NCI-H2081 treated with DMSO at 0.1 percent for 48 hours (cell line): ENCODE measurements at places on chromosomes 7 and 10.

GRCh38 chr10:51743146-51743545, 43.8 kb upstream of the CSTF2T start:
- no peak for DNase-seq

DNA sequence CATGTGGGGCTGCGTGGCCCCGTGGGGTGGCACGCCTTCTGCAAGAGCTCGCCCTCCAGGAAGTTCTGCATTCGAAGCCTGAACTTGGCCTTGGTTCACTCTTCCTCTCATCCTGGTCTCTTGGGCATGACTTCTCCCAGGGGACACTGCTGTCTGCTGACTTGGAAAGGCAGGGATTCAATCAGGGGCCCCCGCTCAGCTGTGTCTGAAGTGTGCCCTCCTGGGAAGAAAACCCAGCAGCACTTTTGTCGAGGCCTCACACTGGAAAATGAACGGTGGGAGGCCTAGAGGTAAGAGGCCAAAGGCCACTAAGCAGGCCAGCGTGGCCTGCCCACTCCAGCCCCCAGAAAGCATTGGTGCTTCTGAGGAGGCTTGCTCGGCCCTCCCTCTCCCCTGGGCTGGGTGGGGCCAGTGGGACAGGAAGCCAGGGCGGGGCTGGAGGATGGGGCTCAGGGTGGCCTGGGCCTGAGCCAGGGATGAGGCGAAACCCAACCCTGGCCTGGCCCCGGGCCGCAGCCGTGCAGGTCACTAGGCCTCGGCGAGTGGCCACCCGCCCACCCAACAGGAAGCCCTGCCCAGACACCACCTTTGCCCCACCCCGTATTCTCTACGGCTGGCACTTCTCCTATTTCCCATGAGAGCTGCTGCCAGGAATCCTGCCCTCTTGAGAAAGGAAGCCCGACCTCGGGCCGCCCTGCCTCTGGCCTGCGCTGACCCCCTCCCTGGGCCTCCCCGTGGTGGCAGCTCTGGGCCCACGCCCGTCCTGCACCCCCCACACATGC, 81.1 kb downstream of the ZMIZ1 start:
- DNase-seq, result no peak

GRCh38 chr7:65448816-65449504, 75.3 kb downstream of the ZNF92 start:
- DNase-seq, result no peak

DNA sequence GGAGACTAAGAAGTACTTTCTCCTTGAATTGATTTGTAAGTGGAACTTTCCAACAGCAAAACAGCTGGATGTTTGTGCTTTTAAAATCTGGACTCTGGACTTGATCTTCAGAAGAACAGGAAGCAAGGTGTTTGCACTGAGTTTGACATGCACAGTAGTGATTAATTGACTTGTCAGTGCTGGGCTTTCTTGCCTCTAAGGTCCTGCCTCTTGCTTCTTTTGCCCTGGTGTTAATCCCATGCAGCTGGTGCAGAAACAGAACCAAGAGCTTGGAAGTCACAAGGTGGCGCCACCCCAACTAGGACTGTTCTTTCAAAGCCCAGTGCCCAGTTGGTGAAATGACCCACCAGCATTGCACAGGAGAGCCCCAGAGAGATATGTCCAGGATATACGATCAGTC, 66.8 kb upstream of the SEPHS1 start:
- no peak for DNase-seq

- DNase-seq, result peak; percentile 7
Observed at GRCh38 chr7:15720849-15721471, 34.5 kb upstream of the MEOX2 start.

- DNase-seq, result no peak
Observed at GRCh38 chr7:25770670-25771069, 381.3 kb upstream of the NFE2L3 start.

DNA sequence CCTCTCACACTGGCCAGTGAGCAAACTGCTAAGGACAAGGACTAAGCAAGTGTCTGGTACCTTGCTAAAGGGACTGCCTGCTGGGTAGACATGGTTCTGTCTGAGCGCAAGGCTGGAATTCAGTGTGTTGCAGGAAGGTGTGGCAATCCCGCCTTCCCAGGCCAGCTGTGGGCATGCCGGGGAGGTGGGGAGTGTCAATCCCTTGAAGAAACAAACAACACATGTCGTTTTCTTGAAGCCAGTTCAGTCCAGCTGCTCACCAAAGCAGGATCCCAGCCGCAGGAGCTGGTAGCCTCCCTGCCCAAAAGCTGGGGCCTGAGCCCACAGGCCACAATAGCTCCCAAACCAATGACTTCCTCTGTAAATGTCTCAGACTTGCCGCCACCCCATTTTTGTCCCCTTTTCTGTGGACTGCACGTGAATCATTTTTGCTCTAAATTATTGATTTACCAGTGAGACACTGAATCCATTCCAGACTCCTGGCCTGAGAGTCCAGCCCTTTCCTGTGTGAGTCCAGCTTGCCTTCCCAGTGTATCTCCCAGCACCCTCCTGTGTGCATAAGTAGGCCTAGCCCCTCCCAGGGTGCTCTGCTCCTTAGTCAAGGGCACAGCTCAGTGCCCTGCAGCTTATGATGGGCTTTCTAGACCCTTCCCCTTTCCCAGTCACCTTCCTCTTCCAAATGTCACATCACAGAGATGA, 166.8 kb downstream of the RGS10 start:
- DNase-seq, result no peak

DNA sequence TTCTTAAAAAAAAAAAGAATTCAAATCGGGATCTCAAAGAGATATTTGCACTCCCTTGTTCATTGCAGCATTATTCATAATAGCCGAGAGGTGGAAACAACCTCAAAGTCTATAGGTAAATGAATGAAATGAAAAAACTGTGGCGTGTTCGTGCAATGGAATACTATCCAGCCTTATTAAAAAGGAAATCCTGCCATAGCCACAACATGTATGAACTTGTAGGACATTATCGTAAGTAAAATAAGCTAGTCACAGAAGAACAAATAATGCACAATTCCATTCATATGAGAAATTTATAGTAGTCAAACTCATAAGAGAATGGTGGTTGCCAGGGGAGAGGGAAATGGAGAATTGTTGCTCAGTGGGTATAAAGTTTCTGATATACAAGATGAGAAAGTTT, 37.9 kb downstream of the GRK5 start:
- DNase-seq, result no peak

GRCh38 chr7:81183326-81183725, 264.5 kb upstream of the SEMA3C start:
- no peak for DNase-seq

- DNase-seq, result no peak
Observed at GRCh38 chr10:125694883-125695282, 11.9 kb upstream of the TEX36 start.

DNA sequence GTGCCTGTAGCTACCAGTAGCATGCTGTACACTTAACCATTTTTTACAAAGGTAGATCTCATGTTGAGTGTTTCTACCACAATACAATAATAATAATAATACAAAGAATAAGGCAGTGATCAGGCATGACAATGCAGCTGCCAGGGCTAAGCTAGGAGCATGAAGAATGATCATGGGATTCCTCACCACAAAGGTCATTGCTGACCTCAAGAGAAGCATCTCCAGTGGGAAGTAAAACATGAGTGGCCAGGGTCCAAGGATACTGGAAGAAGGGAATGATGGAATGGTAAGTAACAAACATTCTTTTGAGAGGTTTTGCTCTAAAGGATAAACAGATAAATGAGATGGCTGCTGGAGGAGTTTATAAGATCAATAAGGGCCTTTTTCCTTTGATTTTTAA, 591.1 kb downstream of the TNS3 start:
- DNase-seq, result no peak

- no peak for DNase-seq
Observed at GRCh38 chr7:109660401-109660800, 1090.7 kb downstream of the DNAJB9 start.

GRCh38 chr7:47188136-47188535, 393.8 kb downstream of the TNS3 start:
- no peak for DNase-seq

DNA sequence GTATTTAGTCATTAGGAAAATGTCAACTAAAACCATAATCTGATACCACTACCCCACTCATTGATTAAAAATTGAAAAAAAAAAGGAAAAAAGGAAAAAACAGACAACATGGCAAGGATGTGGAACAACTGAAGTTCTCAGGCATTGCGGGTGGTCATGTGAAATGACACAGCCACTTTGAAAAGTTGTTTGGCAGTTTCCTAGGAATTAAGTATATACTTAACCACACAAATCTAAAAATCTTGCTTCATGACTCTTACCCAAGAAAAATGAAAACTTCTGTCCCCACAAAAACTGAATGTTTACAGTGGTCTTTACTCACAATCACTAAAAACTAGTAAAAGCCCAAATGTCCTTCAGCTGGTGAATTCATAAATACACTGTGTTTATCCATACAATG, 254.5 kb downstream of the AHR start:
- no peak for DNase-seq

GRCh38 chr10:69647126-69647525, 17.1 kb downstream of the FAM241B start:
- no peak for DNase-seq

GRCh38 chr7:141738592-141739013, 445 bp downstream of the SSBP1 start:
- DNase-seq, result no peak

- no peak for DNase-seq
Observed at GRCh38 chr7:95622859-95623258, 26.5 kb upstream of the PDK4 start.

GRCh38 chr7:157975401-157976372, 611.9 kb downstream of the PTPRN2 start:
- no peak for DNase-seq

- DNase-seq, result no peak
Observed at GRCh38 chr7:40720416-40720815, 585.6 kb downstream of the SUGCT start.

DNA sequence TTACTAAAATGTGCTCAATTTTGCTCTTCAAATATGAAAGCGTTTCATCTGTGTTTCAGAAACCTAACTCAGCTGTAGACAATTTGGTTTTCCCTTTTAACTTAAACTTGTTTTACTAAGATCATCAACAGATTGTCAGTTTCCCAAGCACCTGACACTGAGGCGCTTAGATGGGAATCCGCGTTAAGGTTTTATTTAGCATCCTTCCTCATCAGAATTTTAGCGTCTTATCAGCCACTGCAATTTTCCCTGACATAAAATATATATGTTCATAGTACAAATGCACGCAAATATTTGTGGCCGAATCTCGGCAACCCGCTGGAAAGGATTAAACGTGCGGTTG, 1.2 kb downstream of the SGCE start:
- DNase-seq, result no peak

DNA sequence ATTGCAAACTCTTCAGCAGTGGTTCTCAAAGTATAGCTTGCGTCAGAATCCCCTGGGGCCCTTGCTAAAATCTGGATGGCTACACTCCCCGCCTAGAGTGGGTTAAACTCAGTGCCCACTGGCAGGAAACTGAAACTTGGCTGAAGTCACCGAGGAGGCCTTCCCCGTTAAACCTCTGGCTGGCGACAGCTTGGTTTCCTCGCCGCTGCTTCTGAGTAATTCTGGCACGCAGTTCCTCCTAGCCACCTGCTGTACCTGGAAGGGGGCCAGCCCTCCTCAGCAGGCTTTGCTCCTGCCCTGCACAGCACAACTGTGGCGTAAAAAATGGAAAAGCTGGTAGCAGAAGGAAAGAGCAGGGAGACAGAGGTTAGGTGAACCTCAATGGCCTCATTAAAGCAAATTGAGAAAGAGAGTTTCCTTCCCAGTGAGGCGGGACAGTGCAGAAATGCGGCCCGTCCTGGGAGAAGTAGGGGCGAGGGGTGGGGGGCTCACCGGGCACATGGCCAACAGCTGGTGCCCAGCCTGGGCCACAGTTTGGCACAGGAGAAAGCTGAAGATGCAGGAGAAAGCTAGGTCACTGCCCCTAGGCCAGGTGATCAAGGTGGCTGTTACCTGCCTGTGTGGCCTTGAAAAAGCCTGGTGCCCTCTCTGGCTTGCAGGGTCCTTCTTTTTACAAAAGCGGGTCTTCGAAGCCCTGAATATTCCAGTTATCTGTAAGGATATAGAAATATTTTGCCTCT, 46.6 kb downstream of the ALOX5 start:
- DNase-seq, result peak; percentile 18

DNA sequence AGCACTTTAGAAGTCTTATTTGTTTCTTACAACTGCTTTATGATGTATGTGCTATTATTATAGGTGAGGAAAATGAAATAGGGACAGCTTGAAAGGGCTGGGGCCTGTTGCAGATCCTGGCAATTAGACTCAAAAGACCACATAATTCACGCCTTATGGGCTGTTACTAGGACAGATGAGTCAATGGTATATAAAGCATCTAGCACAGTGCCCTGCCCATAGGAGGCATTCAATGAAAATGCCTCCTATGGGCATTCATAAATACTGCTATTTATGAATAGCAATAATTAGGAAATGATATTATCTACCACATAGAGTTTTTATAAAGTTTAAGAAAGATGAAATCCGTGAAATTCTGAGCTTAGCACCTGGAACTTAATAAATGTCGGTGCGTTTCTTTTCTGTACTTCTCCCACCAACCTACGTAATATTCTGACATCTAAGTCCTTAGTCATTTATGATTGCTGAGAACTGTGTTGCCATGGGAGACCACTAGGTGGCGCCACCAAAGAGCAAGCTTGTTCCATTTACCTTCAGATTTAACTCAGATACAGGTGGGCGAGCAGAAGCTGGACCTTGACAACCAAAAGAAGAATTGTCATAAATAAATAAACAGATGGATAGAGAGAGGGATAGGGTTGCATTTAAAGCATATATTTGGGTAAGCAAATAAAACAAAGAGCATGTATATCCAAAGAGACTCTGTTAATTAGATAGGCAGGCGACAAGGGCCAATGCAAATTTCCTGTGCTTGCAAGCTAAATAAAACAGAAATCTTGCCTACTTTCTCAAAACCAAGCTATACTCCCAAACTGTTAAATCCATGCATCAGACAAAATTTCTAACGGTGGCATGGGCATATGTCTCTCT, 699.9 kb downstream of the INHBA start:
- no peak for DNase-seq

GRCh38 chr7:70237831-70238575, 639.7 kb downstream of the AUTS2 start:
- no peak for DNase-seq

- DNase-seq, result no peak
Observed at GRCh38 chr7:139242741-139243281, 11.8 kb downstream of the UBN2 start.

DNA sequence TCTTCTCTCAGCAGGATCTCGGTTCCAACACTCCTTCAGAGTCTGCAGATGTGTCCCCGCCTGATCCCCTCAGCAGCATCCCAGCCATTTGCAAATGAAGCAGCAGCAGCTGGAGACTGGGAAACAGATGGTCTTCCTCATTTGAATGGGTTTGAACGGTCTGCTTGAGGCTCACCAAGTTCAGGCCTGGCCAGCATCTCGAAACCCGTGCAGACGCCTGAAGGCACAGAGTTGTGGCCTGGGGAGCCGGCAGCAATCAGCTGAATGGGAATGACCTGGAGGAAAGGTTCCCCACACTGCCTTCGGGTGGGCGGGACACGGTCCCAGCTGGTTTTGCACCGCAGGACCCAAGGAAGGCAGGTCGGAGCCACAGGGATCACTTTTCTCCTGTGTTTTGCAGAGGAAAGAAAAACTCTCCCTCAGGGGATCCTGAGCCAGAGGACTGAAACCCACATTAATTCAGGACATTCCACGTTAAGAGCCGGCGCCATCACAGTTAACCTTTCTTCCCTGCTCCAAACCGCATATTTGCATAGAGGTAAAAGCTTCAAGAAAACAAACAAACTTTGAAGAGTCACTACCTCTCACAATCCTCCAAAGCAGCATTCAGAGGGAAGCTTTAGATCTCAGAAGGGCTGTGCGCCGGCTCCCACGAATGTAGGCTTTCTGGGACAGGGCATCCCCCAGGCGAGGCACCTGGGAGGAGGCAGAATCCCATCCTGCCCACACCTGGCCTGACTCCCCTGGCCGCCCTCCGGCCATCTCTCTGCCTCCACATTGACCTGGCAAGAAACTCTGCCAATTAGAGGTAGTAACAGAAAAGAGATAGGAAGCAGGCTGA, 17.7 kb downstream of the FGFR2 start:
- no peak for DNase-seq
